CD4-positive, CD25-positive, alpha-beta regulatory T cell (primary cell): ENCODE measurements at places on chromosomes 12 and 14.

- no peak for DNase-seq
Observed at GRCh38 chr12:81541121-81541520, 218.0 kb downstream of the PPFIA2 start.

DNA sequence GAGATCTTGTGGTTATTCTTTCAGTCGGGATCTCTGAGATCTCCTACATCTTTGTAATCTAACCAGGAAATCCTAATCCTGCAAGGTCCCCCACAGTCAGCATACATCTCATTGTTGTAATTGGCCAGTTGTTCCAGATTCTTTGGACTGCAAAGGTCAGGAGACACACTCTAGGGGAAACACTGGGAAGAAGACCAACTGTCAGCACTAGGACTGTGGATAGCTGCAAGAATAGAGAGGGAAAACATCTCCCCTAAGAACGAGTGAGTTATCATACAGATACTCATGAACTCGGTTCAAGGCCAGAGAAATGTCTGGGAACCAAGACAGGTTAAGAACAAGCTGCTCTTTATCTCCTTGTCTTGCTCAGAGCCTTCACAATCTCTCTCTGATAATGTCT lies 217.9 kb upstream of the TMPO start:
- no peak for DNase-seq

DNA sequence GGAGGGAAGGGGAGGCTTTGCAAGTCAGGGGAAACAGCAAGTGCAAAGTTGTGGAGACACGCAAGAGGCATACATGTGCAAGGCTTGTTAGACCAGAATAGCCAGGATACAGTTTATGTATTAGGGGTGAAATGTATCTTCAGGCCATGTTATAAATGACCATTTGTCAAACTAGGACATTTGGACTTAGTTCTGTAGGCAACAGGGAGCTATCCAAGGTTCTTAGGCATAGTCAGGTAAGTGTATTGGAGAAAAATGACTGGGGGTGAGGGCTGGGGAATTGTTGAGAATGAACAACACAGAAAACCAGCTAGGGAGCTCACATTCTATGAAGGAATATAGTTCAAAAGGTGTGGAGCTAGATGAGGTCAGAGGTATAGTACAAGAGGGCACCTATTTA lies 42.5 kb downstream of the TPH2 start:
- DNase-seq, result no peak

DNA sequence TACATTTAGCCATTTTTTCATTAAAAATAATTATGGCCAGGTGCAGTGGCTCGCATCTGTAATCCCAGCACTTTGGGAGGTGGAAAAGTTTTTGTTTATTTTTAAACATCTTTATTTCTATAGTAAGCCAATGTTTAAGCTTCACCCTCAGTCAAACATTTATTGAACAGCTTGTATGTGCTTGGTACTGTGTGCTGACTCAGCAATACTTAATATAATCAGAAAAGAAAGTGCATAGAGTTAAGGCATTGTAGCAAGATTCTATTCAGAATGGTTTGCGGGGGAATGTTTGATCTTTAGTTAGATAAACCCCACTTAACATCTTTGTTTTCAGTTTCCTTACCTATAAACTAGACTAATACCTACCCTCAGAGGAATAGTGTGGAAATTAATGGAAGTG lies 11.1 kb downstream of the ACTR6 start:
- DNase-seq, result no peak

- DNase-seq, result no peak
Observed at GRCh38 chr14:37194698-37195097, 3.0 kb upstream of the MIPOL1 start.

- no peak for DNase-seq
Observed at GRCh38 chr14:37062191-37062803, 110.1 kb downstream of the SLC25A21 start.

- no peak for DNase-seq
Observed at GRCh38 chr14:31118892-31119291, 88.7 kb downstream of the HECTD1 start.

GRCh38 chr14:21933681-21934080 lies 260.1 kb upstream of the OR4E1 start:
- DNase-seq, result no peak

GRCh38 chr12:97716356-97716755 lies 253.8 kb downstream of the RMST start:
- DNase-seq, result no peak

DNA sequence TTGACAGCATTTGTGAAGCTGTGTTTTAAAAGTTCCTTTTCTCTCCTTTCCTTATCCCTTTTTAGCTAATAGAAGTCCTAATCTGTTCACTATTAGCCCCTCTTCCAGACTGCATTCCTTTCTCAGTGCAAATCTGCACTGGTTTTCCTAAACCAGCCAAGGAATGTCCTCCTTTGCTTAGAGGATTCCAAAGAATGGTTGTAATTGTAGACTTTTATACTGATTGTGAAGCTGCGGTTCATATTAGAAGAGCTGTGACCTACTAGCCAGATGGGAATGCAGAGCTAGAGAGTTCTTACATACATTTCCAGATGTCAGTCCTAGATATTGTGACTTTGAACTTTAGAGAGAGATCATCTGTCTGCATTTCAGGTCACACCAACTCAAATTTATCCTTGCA lies 79.8 kb downstream of the MYRFL start:
- no peak for DNase-seq

DNA sequence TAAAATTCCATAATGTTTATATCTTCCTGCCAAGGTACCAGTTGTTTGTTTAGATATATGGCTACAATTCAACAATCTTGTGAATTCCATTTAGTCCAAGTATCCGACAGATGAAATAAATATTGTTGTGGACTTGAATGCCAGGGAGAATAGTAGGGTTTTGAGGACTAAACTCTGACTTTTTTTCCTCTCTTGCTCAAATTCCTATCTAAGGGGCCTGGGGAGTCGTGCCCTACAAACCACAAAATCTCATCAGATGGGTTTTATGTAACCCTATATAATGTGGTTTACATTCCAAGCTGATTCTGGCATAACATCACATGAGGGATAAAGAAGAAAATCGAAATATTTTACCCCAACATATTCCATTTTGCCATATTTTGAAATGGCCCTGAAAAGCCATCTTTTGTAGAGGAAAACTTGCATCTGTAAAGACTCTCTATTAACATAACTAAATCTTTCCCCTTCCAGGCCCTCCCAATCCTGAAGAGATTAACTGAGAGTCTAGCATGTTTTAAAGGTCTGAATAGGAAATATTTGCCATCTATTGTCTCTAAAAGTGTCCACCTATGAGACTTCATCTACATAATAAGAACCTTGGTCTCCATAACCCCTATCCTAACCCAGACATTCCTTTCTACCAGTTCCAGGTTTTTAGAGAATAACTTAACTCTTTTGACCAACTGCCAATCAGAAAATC lies 184.7 kb upstream of the KITLG start:
- no peak for DNase-seq

- DNase-seq, result no peak
Observed at GRCh38 chr12:50050410-50051098, 6.8 kb upstream of the ASIC1 start.

GRCh38 chr14:60721326-60722106 lies 2.6 kb downstream of the SIX4 start:
- DNase-seq, result peak; percentile 19

DNA sequence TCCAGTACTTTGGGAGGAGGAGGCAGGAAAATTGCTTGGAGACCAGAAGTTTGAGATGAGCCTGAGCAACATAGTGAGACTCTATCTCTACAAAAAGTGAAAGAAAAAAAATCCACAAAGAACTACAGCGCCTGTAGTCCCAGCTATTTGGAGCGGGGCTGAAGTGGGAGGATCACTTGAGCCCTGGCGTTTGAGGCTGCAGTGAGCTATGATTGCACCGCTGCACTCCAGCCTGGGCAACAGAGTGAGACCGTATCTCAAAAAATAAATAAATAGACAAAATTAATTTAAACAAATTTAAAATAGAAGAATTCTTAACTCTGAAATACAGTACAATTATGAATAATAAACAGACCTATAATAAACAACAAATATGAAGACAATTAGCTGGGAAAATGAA lies 40.9 kb downstream of the ATL1 start:
- DNase-seq, result no peak
